ENCODE measurements at places on chromosomes 7 and 10.

- DNase-seq = no peak
Measured at GRCh38 chr10:27911539-27911938, 87.3 kb downstream of the ODAD2 start.

DNA sequence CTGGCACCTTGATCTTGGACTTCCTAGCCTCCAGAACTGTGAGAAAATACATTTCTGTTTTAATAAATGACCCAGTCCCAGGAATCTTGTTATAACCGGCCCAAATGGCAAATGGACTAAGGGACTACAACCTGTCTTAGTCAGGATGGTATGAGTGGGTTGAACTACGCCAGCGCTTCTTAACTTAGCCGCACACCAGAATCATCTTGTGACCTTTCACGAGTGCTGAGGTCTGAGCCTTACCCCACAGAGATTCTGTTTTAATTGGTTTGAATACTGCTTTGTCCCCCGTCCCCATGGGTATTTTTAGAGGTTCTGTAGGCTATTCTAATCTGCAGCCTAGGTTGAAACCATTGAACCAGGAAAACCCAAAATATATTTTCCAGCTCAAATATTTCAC lies 48.0 kb downstream of the PFKFB3 start:
- no peak for DNase-seq

GRCh38 chr7:21184942-21185652 lies 242.8 kb upstream of the SP4 start:
- no peak for DNase-seq

GRCh38 chr7:88169717-88170320 lies 50.0 kb downstream of the SRI start:
- no peak for DNase-seq

- no peak for DNase-seq
Measured at GRCh38 chr7:79258826-79259225, 194.6 kb downstream of the MAGI2 start.

GRCh38 chr7:129093867-129094456 lies 39.1 kb upstream of the TNPO3 start:
- no peak for DNase-seq

GRCh38 chr10:59654007-59654406 lies 55.6 kb downstream of the SLC16A9 start:
- no peak for DNase-seq

GRCh38 chr7:45036317-45036716 lies 36.3 kb downstream of the CCM2 start:
- DNase-seq = no peak

GRCh38 chr7:50857804-50858489 lies 75.3 kb upstream of the GRB10 start:
- no peak for DNase-seq

DNA sequence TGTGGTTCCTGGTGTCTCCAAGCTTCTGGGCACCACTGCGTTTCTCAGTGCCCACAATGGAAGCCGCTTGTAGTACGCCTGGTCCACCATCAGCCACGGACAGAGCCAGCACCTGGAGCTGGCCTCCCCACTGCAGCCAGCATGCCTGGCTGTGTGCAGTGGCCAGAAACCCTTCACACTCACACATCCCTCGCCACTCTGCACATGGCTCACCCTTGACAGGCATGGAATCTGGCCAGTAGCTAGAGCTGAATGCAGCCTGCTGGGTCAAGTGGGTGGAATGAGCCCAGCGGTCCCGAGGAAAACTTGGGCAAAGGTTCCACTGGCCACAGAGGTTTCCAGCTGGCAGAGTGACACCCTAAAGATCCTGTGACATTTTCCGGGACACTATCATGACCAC lies 146.0 kb upstream of the ADO start:
- no peak for DNase-seq

DNA sequence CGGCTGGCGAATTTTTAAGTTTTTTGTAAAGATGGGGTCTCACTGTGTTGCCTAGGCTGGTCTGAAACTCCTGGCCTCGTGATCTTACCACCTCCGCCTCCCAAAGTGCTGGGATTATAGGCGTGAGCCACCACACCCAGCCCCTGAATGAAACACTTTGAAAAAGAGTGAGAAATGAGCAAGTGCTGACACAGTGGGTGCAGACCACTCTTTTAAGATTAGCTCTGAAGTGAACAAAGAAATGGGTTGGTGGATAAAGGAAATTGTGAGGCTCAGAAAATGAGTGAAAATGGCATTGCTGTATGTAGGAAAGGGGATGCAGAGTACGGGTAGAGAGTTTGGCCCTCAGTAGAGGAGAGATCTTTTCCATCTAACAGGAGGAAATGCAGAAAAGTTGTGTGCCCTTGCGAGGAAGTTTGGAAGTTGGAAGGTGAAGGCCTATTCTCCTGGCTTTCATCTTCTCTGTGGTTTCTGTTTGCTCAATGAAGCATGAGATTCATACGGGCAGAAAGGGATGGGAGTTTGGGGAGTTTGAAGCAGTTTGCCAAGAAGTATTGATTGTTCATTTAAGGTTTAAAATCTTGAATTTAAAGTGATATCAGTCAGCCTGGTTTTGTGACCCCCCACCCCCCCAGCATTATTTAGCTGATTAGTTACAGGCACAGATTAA lies 11.0 kb downstream of the MAPK8 start:
- DNase-seq = no peak

DNA sequence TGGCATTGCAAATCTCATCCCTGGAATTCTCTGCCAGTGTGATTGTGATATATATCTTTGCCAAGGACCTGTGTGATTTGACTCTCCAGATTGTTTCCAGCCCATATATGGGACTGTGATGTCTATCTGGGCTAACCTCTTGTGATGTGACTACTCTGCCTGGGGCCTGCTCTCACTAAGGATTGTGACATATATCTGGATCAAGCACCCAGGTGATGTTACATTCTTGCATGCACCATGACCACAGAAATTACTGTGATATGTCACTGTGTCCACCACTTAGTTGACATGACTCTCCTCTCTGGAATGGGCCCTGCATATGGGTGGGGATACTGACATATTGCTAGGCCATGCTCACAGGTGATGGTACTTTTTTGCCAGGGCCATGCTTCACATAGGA lies 86.6 kb downstream of the ZNF736 start:
- no peak for DNase-seq
